Activated T-cell treated with anti-CD3 and anti-CD28 coated beads, Interleukin-2, amount 50 U/mL, for 4 hours (primary cell): ENCODE measurements at places on chromosomes 5 and 9. TPM values are rescaled to one million over a fixed set of nuclear protein-coding genes. Genes with fewer than 3 reads are reported as not detected.

DNA sequence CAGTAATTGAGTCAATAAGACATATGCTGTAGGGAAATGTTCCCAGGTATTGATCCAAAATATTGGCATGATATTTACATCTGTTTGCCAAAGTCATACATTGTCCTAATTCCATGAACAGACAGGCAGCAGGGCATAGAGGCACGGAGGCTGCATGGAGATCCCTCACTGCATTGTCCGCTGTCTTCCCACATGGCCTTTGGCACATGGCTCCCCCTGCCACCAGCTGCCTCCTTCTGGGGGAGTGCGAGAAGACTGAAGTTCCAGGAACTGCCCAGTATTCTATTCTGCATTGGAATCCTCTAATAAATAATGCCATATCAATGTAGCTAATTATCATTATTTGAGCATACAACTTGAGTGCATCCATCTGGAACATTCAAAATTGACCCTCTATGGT lies 269.0 kb downstream of the FBXL7 start:
- DNase-seq: no peak

DNA sequence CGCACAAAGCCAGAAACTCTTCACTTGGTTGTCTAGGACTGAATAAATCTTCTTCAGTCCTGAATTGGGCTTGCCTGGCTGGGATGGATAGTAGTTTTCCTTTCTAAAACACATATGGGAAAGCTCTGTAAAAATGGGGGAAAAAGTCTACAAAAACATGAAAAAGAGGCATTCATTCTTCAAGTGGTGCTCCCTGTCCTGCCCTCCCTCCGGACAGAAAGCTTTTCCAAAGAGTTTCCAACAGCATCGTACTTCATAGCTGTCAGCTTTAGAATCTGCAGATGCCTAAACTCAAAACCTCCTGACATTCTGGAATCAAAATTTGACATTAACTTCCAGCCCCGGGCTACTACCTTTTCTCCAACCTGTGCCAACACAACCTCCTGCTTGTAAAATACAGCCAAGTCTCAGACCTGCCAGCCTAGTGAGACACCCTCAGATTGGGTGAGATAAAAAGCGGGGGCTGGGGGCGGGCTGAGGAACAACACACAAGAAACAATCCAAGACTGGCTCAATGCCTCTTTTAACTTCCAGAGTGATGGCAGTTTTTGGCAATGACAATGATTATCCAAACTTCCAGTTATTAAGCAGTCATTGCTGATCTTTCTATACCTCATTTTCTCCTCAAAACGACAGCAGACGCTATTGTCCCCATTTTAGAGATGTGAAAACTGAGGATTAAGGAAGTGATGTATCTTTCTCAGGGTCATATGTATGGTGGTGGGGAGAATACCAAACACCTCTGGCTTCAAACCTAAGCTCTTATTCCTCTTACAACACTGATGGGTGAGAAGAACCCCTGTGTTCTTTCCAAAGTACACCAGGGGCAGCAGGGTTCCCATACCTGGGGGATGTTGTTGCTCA lies 1.3 kb downstream of the TNC start:
- DNase-seq: no peak

- no peak for DNase-seq
Measured at GRCh38 chr9:114007991-114008666, 70.0 kb downstream of the AMBP start.

GRCh38 chr5:134439210-134439654 lies 27.6 kb upstream of the CDKN2AIPNL start:
- DNase-seq: no peak

DNA sequence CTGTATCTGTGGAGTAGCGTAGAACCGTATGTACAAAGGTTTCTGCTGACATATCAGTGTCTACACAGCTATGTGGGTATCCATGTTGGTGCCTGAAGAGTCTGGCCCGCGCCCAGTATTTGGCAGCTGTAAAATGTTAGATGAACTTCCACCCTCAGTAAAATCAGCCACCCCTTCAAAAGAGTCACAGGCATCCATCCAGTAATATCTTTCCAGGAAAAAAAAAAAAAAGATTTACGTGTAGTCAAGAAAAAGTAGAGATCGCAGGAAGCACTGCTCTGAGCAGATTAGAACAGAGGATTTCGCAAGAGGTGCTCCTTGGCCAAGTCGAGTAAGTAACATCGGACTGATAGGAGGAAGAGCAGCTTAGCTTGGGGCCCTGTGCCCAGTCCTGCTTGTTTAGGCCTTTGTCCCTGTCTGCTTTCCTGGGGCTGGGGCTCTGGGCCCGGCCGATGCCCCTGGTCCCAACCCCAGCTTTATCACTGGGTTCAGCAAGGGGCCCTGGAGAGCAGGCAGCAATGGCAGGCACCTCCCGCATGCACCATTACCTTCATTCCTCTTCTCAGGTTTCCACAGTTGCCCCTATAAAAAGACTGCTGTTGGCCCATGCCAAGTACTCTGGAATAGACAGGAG lies 21.2 kb downstream of the DAPK1 start:
- no peak for DNase-seq

GPX8 gene
- total RNA-seq: 0.40 TPM

NR4A3 gene
- total RNA-seq: 24.9 TPM

TLX3 gene
- total RNA-seq: not detected
